ENCODE measurements at places on chromosomes 6 and 20.

DNA sequence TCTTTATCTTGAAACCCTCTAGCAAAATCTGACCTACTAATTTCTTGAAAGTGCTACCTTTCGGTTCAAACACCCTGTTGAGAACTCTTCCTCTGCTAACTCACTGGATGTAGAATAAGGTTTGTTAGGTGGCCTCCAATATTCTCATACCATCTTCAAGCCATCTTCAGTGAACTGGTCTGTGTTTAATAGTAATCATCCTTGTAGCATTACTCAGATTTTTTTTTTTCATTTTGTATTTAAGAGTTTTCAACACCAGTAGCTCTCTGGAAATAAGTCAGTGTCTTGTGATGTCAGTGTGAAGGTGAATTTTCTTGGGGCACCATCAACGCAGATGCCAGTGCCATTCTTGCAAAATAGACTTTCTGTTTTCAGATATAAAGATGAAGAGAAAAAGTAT is 140.6 kb upstream of the AHI1 start:
- DNase-seq: no peak

GRCh38 chr20:1298888-1299511 is 29.9 kb downstream of the SDCBP2 start:
- no peak for DNase-seq

DNA sequence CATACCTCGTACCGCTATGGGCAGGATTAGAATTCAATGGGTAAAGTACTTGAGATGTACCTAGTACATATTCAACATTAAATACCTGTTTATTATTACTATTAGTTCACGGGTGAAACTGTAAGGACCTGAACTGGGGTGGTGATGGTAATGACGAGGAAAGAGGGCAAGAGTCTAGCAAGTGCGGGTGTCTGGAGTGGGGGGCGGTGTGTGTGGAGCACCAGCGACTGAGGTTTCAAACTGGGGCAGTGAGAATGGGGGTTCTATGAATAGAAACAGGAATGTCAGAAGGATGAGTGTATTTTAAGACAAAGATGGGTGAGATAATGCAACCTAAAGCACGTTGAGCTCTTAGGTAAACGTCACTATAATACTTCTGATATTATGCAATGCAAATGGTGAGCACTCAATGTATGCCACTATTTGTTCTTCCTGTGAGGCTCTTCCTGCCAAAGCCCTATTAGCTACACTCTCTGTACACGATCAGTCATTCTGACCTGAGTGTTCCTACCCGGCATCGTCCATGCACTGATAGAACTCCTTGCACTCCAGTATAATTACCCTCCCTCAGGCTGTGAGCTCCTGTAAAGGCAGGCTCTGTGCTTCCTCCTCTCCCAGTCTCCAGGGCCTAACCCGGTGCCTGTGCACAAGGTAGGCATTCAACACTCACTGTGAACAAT is 55.0 kb downstream of the ALDH5A1 start:
- DNase-seq: no peak

- no peak for DNase-seq
These were observed 84.2 kb upstream of the BHLHE23 start for GRCh38 chr20:63090682-63091571.

- peak; percentile 42 for DNase-seq
These were observed 88.9 kb downstream of the HIVEP2 start for GRCh38 chr6:142855893-142856623.

DNA sequence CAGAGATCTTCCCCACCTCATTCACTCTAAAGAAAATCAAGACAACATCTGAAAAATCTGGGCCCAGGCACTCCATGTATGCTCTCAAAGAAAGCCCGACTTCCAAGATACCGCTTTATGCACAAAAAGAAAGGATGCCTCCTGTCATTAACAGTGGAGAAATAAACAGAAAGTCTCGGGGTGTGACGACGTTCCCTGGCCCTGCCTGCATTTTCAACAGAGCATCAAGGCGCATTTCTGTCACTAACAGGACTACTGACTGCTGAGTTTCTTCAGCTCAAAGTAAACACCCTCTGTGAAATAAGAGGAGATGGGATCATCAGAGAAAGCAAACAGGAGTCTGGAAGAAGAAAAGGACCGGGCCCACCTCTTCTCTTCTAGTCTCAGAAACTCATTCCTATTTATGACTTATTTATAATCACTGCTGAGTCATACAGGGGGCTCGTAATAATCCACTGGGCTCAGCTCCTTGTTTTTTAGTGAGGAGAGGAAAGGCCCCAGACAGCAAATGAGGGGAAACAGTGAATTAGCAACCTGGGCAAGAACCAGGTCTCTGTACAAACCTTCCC is 99.7 kb downstream of the ZMYND8 start:
- DNase-seq: no peak

Data from stimulated activated CD4-positive, alpha-beta T cell treated with anti-CD3 and anti-CD28 coated beads, Interleukin-4, amount 100 ng/mL, for 24 hours (primary cell).